ENCODE measurements at places on chromosomes 2 and 18. TPM values are rescaled to one million over a fixed set of nuclear protein-coding genes. Genes with fewer than 3 reads are reported as not detected.

The C2orf80 gene
- total RNA-seq = not detected

The RASGRP3 gene
- 0.71 TPM for total RNA-seq

The PASK gene
- 1.3 TPM for total RNA-seq

The AOX1 gene
- total RNA-seq = 23.2 TPM

The PRSS56 gene
- total RNA-seq = not detected

The MRPL53 gene
- 43.3 TPM for total RNA-seq

The GALR1 gene
- total RNA-seq = not detected

The RAB17 gene
- 0.28 TPM for total RNA-seq

The RAD51AP2 gene
- not detected for total RNA-seq

The CYP26B1 gene
- 0.14 TPM for total RNA-seq

The FAM124B gene
- total RNA-seq = under 0.01 TPM

The GPR39 gene
- total RNA-seq = 0.28 TPM

The UGP2 gene
- 122 TPM for total RNA-seq

The MOGAT1 gene
- not detected for total RNA-seq

The FAM110C gene
- not detected for total RNA-seq

The GKN2 gene
- not detected for total RNA-seq

The SATB2 gene
- 19.0 TPM for total RNA-seq

The PIEZO2 gene
- total RNA-seq = 97.7 TPM

The UPP2 gene
- not detected for total RNA-seq

The OSR1 gene
- total RNA-seq = 36.5 TPM

The IL1A gene
- total RNA-seq = 2.3 TPM

The BCS1L gene
- 28.2 TPM for total RNA-seq

The SCLY gene
- 11.1 TPM for total RNA-seq

The CCDC141 gene
- under 0.01 TPM for total RNA-seq

The POLR1A gene
- 9.5 TPM for total RNA-seq

The GCG gene
- total RNA-seq = 0.14 TPM

The SIX3 gene
- total RNA-seq = not detected

The ESPNL gene
- 2.4 TPM for total RNA-seq

The TTN gene
- under 0.01 TPM for total RNA-seq

The PSMA8 gene
- not detected for total RNA-seq

The SCN1A gene
- 0.28 TPM for total RNA-seq

The IL1RL1 gene
- 0.14 TPM for total RNA-seq

The PPP1R1C gene
- total RNA-seq = 1.00 TPM

The TMEM198 gene
- 1.3 TPM for total RNA-seq

The PKDCC gene
- 68.1 TPM for total RNA-seq

The EGR4 gene
- not detected for total RNA-seq

The FAHD2A gene
- total RNA-seq = 20.8 TPM

The ANKRD53 gene
- 0.37 TPM for total RNA-seq

The C2orf81 gene
- 0.57 TPM for total RNA-seq

The CFAP221 gene
- total RNA-seq = not detected

The ATP6V1B1 gene
- total RNA-seq = 0.71 TPM

The EIF2AK3 gene
- 35.8 TPM for total RNA-seq

The LYG1 gene
- total RNA-seq = 0.43 TPM

The HOXD9 gene
- 0.28 TPM for total RNA-seq

All from smooth muscle cell of bladder (primary cell).